Stimulated activated CD8-positive, alpha-beta memory T cell treated with anti-CD3 and anti-CD28 coated beads, Interleukin-2, amount 100 ng/mL, for 1 hour (primary cell): ENCODE measurements at places on chromosomes 5 and 9.

GRCh38 chr5:114447084-114447773, 85.4 kb downstream of the KCNN2 start:
- no peak for DNase-seq

- no peak for DNase-seq
Measured at GRCh38 chr9:14096258-14096922, 217.6 kb downstream of the NFIB start.

- no peak for DNase-seq
Measured at GRCh38 chr9:76893395-76893932, 12.4 kb downstream of the PRUNE2 start.

DNA sequence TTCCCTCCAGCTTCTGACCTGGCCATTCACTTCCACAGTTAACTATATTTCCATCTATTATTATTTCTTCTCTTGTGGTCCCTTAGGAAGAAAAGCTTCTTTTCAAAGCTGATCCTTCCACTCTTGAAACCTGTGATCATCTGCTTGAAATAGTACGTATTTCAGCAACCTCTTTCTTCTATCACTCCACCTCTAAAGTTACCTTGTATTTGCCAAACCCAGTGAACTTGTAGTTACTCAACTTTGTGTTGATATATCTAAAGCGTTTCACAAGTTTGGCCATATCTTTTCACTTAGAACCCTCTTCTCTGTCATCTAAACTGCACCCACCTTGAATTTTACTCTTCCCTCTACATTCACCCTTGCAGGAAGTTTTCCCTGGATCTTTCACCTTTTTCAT, 173.8 kb upstream of the RAD23B start:
- no peak for DNase-seq

GRCh38 chr5:136726506-136726905, 361.2 kb upstream of the TRPC7 start:
- DNase-seq: no peak

GRCh38 chr5:45454114-45454513, 242.1 kb downstream of the HCN1 start:
- no peak for DNase-seq

DNA sequence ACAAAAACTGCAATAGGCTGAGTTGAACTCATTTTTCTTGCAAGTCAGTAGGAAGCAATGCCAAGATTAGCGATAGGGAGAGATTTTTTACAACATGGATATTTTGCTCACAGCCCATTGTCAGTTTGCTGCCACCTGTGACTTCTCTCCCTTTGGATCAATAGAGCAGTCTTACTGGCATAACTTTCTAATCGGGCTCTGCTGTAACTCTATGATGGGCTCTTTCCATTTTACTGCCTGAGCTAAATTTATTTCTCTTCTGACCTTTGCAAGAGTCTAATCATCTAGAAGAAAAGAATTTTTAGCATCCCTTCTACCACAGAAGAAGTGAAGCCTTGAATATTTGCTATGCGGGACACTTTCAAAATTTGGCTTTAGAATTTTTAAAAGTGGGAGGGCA, 53.6 kb upstream of the SGCD start:
- DNase-seq: no peak

DNA sequence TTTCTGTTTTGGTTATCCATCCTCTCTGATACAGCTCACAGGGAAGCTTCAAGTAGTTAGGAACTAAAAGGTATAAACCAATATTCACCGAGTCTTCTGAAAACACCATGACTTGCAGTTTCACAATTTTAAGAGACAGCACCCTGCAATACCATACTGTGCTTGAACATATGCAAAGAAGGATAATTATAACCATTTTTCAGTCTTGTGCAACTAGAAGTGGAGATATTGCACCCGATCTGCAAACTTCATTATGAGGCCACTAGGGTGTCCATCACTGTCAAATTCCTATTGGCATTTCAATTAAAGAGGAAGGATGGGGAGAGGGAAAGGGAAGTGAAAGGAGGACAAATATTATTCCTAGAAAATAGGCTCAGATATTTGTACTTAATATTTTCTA, 32.4 kb upstream of the CEP120 start:
- no peak for DNase-seq

- DNase-seq: no peak
Measured at GRCh38 chr5:180302256-180302655, 10.4 kb upstream of the MAPK9 start.

DNA sequence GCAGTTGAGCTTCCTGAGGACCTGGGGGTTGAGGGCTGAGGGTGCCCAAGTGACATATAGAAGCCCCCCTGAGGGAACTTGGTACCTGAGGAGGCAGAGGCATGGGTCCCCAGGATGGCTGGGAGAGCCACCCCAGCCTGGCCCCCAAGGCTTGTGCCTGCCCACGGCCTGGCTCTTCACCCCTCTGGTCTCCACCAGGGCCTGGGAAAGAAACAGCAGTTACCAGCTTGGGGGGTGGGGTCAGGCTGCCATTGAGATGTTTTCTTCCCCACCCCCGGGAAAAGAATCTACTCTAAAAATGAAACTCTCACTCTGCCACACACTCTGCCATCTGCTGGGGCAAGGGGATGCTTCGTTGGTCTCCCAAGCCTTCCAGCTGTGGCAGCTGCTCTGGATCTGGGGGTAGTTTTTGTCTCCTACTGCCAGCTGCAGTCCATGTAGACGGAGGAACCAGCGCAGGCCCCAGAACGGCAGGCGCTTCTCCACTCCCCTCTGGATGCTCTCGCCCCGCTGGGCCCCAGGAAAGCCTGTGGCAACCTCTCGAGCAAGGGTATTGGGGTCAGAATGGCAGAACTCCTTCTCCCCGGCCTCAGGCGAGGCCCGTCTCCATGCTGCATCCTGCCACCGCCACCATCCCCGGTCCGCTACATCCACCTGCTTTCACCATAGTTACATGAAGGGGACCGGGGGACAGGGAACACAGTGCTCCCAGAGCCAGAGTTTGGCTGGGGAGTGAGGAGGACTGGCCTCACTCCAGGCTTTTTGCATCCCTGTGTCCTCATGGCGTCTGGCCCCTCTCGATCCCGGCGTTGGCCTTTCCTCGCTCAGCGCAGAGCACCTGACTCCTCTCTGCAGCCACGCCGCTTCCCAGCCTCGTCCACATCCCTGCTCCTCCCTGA, 123.5 kb downstream of the DAB2IP start:
- DNase-seq: no peak

GRCh38 chr5:13510616-13511015, 433.9 kb downstream of the DNAH5 start:
- DNase-seq: no peak

DNA sequence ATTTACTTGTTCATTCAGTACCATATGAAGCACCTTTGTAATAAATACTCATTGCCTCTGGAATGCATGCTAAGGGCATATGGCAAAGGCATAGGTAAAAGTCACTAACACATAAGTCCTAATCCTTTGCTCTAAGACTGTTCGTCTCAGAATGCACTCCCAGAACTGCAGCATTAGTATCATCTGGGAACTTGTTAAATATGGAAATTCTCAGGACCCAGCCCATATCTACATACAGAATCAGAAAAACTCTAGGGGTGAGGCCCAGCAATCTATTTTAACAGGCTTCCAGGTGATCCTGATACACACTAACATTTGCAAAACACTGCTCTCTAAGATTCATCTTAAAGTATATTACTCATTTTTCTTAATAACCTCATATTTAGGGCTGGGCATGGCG, 113.8 kb upstream of the CDH6 start:
- DNase-seq: no peak

- DNase-seq: no peak
Measured at GRCh38 chr5:96338624-96339415, 94.2 kb downstream of the PCSK1 start.

GRCh38 chr9:83622433-83622938, 457 bp upstream of the IDNK start:
- DNase-seq: no peak

DNA sequence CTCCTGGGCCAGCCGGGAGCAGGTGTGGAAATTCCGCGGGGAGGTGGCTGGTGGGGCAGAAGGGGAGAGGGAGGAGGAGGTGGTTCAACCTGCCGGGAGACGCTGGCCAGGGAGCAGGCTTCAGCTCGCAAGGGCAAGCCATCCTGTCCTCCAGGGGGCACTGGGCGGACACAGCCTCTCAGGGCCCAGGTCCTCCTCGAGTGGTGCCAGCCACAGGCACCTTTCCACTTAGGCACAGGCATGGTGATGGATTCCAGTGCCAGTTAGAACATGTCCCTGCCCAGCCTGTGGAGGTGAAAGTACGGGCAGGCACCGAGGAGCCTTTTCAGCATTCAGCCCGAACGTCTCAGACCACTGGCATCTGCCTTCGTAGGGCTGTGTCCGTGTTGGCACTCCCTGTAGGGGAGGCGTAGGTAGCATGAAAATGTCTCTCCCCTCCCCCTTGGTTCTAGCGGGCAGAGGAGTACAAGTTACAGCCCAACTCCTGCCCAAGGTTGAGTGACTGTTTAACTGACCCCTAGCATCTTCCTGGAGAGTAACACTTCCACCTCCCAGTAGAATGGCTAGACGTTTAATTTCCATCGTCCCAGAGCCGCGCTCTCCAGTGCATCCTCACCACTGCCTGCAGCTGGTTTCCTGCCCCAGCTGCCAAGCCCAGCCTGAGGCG, 48.9 kb downstream of the DAB2IP start:
- no peak for DNase-seq

DNA sequence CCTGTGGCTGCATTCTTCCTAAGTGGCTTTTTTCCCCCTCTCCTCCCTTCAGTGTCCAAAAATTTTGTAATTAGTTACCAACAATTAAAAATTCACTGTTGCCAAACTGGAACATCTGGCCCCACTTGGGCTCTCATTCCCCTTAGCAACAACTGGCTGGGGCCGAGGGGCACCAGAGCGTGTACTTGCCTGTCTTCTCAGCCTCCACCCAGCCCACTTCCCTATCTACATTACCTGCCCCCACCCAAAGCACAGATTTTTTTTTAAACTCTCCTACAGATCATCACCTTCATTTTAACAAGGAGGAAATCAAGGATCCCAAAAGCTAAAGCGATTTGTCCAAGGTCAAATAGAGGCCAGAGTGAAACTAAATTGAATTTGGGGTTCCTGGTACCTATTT, 278.8 kb downstream of the EBF1 start:
- DNase-seq: no peak

DNA sequence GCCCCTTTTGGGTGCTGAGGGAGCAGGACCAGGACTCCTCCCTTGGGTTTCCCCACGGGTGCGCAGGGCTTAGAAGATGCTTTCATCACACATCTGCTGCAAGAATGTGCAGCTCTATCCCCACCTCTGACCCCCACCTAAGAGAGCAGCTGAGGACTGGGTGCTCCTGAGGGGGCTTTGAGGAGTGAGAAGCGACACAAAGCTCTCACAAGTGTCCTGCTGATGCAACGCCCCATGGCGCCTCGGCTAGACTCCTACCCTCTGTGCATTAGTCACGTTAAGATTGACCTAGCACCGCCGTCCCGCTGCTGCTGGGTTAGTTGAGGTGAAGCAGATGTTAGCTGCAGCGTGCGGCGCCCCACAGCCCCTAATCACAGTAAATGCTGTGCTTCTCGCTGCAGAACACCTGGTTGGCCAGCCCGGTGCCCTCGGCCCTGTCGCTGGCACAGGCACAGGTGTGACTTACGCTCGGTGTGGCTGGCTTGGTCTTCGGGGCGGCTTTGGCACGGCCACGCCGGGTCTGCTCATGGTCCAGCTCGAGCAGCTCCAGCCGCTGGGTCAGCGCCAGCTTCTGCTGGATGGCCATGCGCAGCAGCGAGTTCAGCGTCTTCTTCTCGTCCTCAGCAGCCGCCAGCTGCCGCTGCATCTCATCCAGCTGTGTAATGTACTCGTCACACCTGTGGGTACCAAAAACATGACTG, 45.0 kb upstream of the IPPK start:
- DNase-seq: no peak

DNA sequence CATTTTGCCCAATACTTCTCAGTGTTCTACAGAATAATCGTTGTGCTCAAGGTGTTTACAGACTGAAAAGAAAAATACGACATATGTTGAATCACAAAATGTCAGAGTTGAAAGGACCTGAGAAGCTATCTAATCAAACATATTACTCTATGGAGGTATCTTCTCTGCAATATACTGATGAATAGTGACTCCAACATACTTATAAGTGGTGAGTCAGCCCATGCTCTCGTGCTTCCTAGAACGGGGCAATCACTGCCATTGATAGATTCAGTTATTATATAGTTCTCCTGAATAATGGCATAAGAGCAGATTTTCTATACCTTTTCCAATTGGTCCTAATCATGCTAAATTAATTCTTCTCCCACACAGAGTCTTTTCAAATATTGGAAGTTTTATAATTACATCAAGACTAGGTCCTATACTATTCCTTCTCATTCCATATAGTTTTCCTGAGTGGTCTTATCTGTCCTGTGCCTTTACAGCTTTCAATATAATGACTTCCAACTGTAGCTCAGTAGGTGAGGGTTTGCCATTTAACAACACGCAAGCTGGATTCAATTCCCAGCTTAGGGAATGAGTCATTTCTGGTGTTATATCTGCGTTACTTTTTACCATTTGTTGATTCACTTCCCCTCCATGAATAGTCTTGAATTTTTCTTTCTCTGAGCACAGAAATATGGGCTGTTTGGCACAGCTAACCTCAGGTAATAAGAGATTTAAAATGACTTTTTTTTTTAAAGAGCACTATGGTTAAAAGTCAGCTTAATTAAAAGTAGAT, 81.1 kb downstream of the PLK2 start:
- no peak for DNase-seq

- DNase-seq: no peak
Measured at GRCh38 chr5:41083306-41083705, 12.2 kb upstream of the MROH2B start.

GRCh38 chr5:135393229-135393628, 5.8 kb downstream of the MACROH2A1 start:
- no peak for DNase-seq

DNA sequence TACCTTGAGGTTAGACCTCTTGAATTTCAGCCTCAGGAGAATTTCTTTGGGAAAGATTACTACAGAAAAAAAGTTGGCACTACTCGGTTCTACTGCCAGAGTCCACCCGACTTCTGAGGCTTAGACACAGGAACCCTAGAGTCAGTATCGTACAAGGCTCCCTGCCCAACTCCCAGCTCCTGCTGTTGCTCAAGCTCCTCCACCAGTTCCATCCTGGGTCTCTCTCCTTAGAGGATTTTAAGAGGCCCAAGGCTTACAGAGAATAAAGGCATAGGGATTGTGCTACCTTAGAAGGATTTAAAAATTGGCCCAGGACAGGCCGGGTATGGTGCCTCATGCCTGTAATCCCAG, 29.0 kb upstream of the SSBP2 start:
- no peak for DNase-seq

- DNase-seq: peak; percentile 63
Measured at GRCh38 chr5:180328296-180329137, 24.6 kb downstream of the GFPT2 start.

GRCh38 chr9:27088981-27089380, 20.0 kb upstream of the TEK start:
- no peak for DNase-seq
